ENCODE measurements at places on chromosomes 12 and 14. TPM values are rescaled to one million over a fixed set of nuclear protein-coding genes. Genes with fewer than 3 reads are reported as not detected.

GARIN6 gene
- not detected for total RNA-seq

- DNase-seq, result no peak
These were observed 65.3 kb downstream of the IFT43 start for GRCh38 chr14:76050797-76051392.

TMEM117 gene
- total RNA-seq, result 20.0 TPM

GRCh38 chr14:77691259-77691658 is 16.6 kb downstream of the ALKBH1 start:
- no peak for DNase-seq

DNA sequence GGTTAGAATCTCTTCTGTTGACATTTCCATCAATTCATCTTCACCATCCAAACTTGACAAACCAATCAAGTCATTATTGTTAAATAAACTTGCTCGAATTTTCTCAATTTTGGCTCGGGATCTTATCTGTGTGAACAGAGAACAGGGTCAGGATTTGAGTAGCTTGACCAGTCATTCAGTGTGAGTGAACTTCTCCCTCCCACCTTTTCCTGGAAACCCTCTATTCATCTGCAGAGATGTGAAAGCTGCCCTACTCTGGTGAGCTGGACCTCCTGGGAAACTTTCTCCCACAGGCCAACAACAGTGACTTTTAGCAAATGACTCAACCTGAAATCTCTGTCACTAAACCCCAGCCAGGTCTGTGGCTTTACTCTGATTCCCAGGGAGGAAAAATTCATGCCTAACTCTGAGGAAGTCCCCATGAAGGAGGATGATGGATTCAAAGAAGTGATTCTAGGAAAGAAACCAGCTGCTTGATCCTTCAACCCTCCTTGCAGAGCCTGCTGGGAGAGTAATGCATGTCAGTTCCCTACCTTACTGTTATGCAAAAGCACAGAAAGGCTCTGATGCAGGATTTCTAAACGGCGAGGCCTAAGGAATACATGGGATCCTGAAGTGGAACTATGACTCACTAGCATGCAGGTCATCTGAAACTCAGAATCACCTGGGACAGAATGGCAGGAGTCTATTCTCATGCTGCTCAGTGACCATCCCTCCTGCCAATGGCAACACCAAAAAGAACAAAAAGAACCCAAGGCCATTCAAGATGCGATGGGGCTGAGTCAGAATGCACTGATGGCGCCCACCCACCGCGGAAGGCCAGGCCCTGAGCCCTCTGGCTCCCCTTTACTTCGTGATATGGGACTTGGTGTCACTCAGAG is 58.0 kb downstream of the TRAFD1 start:
- DNase-seq, result no peak

DNA sequence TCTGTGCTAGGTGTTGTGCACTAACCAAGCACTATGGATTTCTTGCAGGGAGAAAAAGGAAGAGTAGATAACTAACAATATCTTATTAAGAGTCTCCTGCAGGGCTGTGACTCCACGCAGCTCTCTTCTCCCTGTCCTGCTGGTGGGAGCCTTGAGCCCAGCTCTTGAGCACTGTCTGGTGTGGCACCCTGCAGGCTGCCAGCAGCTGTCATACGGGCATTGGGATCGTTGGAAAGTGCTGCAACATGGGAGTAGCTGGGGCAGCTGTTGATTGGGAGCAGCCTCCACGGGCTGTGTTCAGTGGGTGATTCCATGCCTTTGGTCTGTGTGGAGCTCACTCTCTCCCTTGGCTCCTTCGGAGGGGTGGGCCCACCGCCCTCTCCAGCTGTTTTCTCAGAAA is 125.3 kb downstream of the FBXL14 start:
- no peak for DNase-seq

- no peak for DNase-seq
These were observed 71.0 kb upstream of the CFL2 start for GRCh38 chr14:34785223-34786006.

SDS gene
- not detected for total RNA-seq

KRT78 gene
- not detected for total RNA-seq

MYO1H gene
- not detected for total RNA-seq

- DNase-seq, result no peak
These were observed 321.5 kb downstream of the PCNX1 start for GRCh38 chr14:71228711-71229110.

TMEM132C gene
- total RNA-seq, result not detected

- no peak for DNase-seq
These were observed 55.4 kb downstream of the PLXNC1 start for GRCh38 chr12:94203796-94204195.

LHX5 gene
- total RNA-seq, result not detected

TTC9 gene
- total RNA-seq, result 1.6 TPM

IL22 gene
- total RNA-seq, result not detected

GRCh38 chr12:49478949-49479664 is 59.7 kb upstream of the KCNH3 start:
- no peak for DNase-seq

- DNase-seq, result no peak
These were observed 861.1 kb downstream of the GALC start for GRCh38 chr14:87131879-87132278.
